SJSA1 (cell line): ENCODE measurements at places on chromosomes 2 and 18. TPM values are rescaled to one million over a fixed set of nuclear protein-coding genes. Genes with fewer than 3 reads are reported as not detected.

- peak; percentile 65 for DNase-seq
These were observed 59.5 kb downstream of the PUM2 start for GRCh38 chr2:20291106-20291564.

DNA sequence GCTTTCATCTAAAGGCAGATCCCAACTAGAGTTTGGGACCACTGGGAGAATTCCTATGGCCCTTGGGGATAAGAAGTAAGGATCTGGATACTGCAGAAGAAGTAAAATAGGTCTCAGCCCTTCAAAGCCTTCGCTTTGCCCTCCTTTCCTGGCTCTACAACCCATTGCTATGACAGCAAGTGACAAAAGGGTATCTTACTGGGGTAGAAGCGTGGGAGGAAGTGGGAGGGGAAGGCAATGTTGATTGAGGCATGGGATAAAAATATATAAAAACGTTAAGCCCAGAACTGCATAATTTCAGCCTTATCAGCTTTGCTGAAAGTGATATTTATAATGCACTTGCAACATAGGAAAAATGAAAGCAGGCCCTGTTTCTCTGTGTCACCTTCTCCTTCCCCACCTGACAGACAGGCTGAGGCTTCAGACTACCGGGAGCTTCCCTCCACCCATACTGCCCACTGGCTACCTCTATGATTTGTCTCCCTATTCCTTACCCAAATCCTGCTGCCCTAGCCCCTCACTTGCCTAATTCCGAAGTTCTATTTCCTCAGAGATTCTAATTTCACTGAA, 14.9 kb upstream of the SOS1 start:
- no peak for DNase-seq

DNA sequence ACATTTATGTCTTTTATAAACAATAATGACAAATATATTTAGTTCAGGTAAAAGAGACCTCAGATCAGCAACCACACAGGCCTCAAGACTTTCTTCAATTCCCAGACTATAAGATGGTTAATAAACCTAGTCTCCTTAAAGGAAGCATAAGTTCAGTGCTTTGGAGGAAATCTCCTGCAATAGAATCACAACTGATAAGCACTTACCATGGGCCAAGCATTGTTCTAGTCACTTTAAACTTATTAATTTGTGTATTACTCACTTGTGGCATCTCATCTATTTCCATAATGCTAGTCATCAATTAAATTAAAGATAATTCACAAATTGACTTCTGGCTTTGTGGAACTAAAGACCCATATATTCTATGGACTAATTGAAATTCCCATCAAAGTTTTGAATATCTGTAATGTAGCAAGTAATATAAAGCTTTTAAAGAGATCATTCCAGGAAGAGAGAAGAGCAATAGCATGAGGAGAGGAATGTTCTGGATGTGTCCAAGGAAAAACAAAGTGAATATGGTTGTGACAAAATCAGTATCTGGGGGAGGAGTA, 42.2 kb downstream of the COL3A1 start:
- DNase-seq, result no peak

OST4 gene
- total RNA-seq, result 322 and 334 TPM in 2 replicates

SMAD7 gene
- 52.2 and 64.5 TPM in 2 replicates for total RNA-seq

DNA sequence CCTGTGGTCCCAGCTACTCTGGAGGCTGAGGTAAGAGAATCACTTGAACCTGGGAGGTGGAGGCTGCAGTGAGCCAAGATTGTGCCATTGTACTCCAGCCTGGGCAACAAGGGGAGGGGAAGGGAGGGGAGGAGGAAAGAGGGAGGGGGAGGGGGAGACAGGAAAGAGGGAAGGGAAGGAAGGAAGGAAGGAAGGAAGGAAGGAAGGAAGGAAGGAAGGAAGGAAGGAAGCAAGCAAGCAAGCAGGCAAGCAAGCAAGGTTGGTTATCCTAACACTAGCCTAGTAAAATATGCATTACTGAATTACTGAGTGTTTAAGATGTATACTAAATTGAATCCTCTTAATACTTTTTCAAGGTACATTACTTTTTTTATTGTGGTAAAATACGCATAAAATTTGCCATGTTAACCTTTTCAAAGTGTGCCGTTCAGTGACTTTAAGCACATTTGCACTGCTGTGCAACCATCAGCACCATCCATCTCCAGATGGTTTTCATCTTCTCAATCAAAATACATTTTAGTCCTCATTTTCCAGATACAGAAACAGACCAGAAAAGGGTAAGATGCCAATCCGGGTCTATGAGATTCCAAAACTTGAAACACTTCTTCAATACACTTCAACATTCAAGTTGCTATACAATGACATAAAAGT, 28.9 kb downstream of the NCKAP1 start:
- DNase-seq, result no peak

DNA sequence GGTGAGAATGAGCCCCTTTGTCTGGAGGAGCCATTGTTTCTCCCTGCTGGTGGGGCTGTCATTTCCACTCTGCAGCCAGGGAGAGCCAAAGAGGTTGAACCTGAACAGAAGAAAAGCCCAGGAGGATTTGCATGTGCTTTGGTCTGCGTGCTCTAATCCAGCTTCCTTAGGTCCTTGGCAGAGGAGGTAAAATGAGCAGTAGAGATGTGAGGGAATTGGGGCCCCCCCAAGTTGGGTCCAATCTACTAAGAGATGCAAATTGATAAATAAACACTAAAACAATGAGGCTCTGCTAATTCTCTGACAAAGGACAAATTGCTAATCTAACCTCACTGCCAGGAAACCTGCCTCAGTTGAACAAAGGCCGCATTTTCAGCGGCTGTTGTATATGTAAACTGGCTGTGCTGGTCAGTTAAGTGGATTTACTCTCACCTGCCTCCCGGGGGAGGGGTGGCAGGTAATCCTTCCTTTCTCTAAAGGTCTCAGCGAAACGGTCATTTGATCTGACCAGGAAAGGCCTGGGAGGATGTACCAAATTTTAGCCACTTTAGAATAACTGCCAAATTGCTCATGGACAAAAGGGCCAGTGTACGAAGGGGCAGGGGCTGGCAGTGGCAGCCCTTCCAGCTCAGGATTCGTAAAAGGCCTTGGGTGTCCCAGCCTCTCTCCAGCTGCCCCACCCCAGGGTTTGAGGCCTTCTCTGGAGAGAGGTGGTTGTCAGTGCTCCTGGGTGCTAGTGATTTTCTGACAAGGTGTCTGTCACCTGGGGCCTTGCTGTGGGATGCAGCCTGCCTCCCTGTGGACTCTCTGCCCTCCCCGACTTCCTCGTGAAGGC, 193.6 kb downstream of the MIB1 start:
- DNase-seq, result no peak

LIPT1 gene
- total RNA-seq, result 2.9 and 18.4 TPM in 2 replicates

DNA sequence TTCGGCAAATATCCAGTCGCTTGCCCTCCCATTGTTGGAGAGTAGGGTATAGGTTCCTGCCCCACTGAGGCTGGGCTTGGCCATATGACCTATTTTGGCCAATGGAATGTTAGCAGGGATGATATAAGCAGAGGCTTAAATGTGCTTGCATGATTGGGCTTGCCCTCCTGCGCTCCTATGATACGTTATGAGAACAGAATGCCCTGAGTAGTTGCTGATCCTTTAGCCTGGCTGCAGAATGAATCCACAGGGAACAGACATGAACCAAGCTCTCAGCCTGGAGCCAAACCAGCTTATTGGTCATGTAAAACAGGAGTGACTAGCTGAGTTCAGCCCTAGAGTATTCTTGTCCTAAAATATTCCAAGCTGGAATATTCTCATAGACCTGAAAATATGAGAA, 34.8 kb upstream of the IMP4 start:
- DNase-seq, result no peak

- DNase-seq, result no peak
These were observed 37.7 kb upstream of the IGFBP5 start for GRCh38 chr2:216733046-216733445.

MTCL1 gene
- total RNA-seq, result 36.7 and 47.7 TPM in 2 replicates

CSRNP3 gene
- not detected in 2 replicates for total RNA-seq

TMEFF2 gene
- total RNA-seq, result 0.16 and 0.25 TPM in 2 replicates

- DNase-seq, result no peak
These were observed 80.1 kb downstream of the EML4 start for GRCh38 chr2:42249284-42249683.

CDH2 gene
- total RNA-seq, result 47.2 and 75.7 TPM in 2 replicates

- DNase-seq, result no peak
These were observed 617.4 kb upstream of the NRXN1 start for GRCh38 chr2:51649366-51649765.

FLACC1 gene
- 0.58 and 0.75 TPM in 2 replicates for total RNA-seq

DNA sequence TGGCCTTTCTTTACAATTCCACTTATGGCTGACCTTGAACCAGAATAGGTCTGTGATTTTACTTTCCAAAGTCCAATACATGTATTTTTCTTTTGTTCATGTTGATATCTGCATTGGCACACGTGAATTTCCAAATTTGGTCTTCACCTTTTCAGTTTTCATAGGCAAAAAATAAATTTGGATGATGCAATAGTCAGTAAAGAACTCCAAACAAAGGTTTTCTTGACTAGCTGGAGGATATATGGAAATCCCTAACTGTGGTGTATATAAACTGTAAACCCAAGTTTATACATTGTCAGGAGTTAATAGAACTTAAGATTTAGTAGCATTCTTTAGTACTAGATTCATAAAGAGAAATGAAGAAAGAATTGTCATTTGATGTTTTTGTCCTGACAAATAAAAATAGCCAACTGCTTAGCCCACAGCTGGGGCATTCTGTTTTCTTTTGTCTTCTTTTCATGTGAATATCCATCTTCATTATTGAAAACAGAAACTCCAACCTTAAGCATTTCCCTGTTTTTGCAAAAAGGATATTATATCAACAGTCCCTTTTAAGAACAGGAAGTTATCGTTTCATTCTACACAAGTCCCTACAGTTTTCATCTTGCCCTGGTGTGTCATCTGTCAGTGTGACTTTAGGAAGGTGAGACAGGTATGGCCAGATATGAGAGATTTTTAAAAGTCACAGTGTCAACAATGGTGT, 132.9 kb downstream of the BCL2 start:
- DNase-seq, result no peak

GRCh38 chr2:186503827-186504606, 18.0 kb downstream of the ZC3H15 start:
- DNase-seq, result peak; percentile 56

PLCD4 gene
- not detected in 2 replicates for total RNA-seq

UGT1A8 gene
- not detected in 2 replicates for total RNA-seq

DNA sequence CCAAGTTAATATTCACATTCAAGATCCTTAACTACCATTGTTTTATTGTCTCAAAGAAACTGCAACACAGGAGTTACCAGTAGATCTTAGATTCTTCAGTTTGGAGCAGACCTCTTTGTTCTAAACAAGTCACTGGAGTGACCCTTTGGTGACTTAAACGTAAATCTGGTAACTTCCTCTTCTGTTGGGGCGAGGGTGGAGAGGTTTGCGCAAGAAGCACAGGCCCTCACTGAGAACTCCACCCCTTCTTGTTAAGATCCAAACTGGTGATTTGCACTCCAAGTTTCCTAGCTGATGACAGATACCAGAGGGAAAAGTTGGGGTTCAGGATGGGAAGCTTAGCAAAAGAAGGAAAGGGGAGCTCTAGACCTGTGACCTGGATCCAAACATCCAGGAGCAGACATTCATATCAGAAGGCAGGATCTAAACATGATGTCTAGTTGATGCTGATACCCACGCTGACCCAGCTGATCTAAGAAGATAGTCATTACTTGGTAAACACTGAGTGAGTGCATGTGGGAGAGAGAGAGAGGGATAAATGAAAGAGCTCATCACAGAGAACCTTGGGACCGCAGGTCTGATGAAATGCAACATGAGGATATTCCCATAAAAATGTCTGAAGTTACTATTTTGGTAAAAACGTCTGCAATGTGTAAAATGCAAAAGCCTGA, 256.0 kb downstream of the CDH20 start:
- no peak for DNase-seq
